ENCODE measurements at places on chromosomes 6 and 20.

- no peak for DNase-seq
These were observed 4.2 kb upstream of the DLK2 start for GRCh38 chr6:43459535-43459934.

- no peak for DNase-seq
These were observed 40.3 kb downstream of the RSPO4 start for GRCh38 chr20:961768-962167.

- no peak for DNase-seq
These were observed 3.7 kb downstream of the SCGN start for GRCh38 chr6:25655723-25656122.

DNA sequence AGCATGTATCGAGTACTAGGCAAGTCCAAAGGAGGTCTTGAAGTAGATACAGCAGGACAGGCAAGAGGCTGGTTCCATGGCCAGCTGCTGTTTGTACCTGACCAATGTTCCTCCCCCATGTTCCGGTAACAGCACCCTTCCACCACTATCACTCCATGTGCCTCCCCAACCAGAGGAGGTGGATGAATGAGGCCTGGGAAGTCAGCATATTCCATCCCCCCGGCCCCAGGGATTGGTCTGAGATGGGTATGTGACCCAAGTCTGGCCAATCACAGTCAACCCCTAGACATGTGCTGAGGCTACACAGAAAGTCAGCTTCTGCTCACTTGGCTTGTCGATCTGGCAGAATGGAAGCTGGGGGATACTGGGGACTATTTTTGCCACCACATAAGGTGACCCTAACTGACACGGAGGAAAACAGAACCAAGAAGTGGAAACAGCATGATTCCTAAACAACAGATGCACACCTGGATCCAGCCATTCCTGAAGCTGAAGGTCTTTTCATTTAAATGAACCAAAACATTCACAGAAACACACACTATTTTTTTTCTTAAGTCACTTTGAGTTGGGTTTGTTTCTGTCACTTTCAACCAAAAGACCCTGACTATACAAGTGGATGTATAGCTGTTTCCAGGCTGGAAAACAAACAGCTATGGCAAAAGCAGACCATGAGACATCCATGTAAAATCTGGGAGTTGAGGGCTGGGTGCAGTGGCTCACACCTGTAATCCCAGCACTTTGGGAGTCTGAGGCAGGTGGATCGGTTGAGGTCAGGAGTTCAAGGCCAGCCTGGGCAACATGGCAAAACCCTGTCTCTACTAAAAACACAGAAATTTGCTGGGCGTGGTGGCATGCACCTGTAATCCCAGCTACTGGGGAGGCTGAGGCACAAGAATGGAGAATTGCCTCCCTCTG lies 70.4 kb upstream of the PTPN1 start:
- DNase-seq, result no peak

DNA sequence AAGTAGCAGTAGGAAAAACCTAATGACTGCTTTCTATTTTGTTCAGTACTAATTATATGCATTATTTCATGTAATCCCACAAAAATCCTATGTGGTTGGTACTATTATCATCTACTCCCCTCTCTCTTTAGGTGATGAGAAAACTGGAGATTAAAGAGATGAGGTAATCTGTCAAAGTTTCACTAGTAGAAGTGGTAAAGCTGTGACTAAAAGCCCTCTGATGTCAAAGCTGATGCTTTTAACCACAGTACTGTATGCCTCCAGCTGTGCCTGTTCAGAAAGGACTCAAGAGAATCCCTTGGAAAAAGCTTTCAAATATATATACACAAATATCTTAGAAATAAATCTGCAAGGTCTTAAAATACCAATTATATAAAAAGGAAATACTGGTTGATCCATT lies 38.0 kb downstream of the PHIP start:
- DNase-seq, result no peak

DNA sequence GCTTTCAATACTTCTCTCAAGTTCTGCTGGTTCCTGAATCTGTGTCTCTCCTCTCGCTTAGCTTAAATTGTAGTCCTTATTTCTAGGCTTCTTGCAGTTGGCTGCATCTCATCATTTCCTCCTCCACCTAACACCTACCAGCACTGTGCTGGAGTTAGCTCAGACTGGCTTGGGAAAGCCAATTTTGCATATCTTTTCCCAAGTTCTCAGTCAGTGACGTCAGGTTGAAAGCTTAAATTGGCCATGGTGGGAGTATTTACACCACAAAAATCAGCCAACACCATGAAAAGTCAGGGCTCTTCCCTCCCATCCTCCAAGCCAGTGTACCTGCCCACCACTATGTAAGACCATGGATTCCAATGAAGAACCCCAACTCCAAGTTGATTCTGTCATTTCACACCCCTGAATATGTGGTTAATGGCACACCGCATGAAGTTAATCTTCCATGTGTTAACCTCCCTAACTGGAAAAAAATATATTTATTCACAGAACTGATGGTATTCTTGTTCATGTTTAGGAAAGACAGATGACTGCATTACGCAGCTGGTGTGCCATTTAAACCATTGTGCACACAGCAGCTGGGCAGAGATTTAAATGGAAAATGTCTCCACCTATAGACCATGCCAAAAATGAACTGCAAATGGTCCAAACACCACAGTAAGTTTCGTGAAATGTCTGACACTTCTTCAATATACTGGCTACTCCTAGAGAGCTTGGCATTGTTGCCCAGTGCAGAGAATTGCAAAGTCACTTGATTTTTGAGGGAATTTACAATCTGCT lies 274.1 kb upstream of the MAP3K7 start:
- DNase-seq, result no peak

DNA sequence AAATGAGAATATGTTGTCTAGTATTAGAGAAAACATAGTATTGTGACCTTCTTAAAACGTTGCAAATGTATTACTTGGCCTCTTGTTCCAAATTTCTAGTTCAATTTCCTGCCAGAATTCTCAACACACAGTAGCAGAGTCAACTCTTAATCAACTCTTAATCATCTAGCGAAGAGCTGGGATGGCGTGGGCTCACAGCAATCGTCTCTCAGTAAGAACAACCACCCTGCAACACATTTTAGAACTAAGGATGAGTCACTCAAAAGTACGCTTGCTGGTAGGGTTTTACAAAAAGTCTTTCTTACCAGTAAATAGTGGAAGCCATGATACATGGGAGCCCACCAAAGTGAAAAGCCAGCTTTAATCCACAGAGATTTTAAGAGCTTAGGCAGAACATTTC lies 24.6 kb downstream of the GPR6 start:
- DNase-seq, result no peak

DNA sequence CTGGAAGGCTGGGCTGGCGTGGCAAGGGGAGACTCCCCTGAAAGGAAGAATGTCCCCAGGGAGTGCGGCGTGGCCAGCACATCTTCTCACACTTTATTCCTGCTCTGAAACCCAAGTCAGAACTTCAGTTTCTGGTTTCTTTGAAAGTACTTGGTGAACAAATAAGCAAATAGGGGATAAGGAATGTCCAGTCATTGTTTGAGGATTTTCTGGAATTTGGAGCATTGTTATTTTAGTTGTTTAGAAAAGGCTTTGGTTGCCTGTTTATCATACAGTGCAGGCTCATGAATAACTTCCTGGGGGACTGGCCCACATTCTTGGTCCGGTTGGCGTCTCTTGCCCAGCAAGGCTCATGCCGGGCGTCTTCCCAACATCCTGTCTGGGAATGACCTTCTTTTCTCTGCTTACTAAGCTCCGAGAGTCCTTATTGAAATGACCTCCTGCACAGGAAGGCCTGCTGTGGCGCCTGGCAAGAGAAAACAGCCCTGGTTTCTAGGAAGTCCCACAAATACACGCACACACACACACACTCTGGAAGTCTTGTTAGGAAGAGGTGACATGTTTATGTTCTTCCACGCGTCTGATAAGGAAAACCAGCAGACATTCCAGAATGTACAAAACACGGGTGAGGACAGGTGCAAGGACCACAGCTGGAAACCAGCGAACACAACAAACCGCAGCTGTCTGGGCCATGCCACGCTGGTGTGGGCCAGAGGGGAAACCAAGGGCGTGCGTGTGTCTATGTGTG lies 71.9 kb downstream of the TMEM170B start:
- no peak for DNase-seq

DNA sequence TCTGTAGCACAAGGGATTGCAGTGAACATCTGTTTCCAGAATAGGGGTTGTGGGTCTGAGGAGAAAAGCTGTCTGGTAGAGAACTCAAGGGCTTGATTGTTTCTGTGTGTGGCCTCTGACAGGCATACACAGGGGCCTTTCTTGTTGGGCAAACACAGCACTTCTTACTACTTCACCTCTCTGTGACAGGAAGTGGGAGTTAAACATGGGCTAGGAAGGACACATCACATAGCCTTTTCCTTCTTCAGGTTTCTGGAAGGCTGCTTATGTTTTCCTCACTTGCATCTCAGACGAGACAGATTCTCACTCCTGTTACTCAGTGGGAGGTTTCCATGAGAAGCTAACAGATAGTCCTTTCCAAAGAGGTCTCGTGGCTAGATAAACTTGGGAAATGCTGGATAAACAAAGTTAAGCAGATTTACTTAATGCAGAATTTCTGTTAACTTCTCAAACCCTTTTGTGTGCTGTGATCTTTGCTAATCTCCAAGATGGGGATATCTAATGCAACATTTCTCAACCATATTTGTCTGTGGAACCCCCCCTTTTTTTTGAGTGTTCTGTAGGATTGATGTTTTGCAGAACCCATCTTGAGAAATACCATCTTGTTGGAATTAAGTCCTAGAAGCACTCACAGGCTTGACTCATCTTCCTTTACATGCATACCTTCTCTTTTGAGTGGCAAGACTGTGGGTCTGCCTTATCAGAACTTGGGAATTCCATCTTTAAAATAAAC lies 41.9 kb upstream of the RNF8 start:
- no peak for DNase-seq

GRCh38 chr20:58096880-58097423 lies 131.5 kb downstream of the ANKRD60 start:
- DNase-seq, result no peak

GRCh38 chr6:167153521-167153959 lies 4.2 kb downstream of the GPR31 start:
- DNase-seq, result no peak
